ENCODE measurements at places on chromosomes 5 and 9.

GRCh38 chr5:168334280-168334679 lies 42.8 kb downstream of the WWC1 start:
- DNase-seq: no peak

- no peak for DNase-seq
Observed at GRCh38 chr5:141869040-141869439, 9.2 kb downstream of the PCDH1 start.

DNA sequence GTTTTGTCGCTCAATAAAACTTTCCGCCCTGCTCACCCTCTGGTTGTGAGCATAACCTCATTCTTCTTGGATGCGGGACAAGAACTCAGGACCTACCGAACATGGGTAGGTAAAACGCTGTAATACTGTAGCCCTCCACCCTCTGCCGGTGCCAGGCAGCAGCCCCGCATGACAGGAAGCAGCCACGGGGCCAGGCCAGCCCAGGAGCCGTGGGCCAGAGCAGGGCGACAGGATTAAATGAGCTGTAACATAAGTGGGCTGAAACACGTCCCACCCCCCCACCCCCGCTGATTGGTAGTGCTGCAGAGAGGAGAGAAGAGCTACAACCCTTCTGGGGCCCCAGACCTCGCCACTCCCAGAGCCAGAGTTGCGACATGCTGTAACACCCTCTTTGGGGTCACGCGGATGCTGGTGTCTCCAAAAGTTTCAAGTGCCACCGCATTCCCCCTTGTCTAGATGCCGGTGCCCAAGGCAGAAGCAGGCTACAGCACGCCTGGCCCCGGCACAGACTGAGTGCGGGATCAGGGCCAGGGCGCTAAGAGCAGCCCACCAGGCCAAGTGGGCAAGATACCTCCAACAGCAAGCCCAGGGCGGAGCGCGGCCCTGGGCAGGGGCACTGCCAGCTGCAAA lies 81.8 kb downstream of the FBXW11 start:
- DNase-seq: no peak

- DNase-seq: no peak
Observed at GRCh38 chr5:122790354-122791103, 15.6 kb downstream of the SNX2 start.

DNA sequence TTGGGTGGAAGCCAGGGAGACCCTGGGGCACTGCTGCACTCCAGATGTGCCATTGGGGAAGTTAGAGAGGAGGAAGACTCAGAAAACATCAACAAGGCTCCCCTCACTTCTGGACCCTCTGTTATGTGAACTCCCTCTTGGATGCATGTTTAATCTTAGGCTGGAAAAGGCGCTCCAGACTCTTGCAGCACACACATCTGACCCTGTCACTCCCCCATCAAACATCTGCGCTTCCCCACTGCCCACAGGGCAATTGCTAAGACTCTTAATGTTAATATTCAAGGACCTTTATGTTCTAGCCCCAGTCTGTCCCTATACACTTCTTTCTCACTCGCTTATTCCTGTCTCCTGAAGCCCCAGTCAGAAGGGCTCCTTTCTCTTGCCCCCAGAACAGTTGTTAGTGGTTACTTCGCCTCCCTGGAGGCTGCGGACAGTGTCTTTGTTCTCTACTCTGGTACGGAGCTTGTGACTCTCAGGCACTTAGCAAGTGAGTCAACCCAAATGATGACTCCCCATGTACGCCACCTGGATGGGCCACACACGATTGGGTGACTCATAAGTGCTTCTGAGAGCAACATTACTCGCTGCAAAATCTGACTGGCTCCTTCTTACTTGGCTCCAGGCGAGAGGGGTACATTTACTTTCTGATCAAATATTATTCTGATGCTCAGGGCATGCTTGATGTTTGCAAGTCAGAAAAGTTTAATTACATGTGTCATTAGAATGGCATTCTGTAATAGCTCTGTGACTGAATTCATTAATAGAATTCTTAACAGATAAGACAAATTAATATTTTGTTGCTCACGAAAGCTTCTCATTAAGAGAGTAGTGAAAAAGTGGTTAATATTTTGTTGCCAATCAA lies 193.6 kb downstream of the HSPA4 start:
- no peak for DNase-seq

DNA sequence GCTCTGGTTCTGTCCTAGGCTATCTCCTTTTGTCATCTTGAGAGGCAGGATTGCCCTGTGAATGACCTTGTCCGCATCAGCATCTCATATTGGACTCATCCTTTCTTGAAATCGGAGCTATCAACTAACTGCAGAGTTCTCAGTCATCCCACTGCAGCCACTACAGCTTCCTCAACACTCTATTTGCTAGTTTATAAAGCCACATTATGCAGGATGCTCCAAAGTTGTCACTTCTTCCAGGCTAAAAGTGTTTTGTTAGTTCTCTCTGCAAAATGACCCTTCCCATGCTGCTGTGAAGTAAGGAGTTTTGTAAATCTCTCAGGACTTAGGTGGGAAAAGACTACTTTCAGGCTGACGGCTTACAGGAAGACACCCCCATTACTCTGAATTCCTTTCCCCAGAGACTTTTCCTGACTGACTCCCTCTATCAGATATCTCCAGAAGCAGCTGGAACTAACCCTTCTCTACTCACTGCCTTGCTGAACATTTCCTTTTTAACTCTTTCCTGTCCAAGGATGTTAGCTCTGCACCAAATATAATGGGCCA lies 257.6 kb downstream of the NFIB start:
- no peak for DNase-seq

- DNase-seq: no peak
Observed at GRCh38 chr9:5499889-5500398, 10.4 kb upstream of the PDCD1LG2 start.

GRCh38 chr9:14358523-14358922 lies 44.6 kb upstream of the NFIB start:
- no peak for DNase-seq

DNA sequence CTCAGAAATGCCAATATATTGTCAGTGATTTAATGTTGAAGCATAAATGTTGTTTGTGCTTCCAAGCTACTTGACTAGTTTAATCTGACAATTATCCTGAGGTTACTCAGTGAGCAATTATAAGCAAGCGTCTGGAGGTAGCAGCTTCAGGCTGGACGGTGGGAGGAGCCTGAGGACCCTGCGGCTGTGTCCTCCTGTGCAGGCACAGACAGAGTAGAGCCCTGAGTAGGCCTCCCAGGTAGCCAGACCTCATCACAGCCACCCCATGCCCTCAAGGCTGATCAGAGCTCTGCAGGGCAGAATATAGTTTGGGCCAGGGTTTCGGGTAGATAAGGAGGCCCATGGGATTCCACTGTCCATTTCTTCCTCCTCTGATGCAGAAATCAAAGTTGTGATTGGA lies 153.6 kb downstream of the DRD1 start:
- no peak for DNase-seq

GRCh38 chr9:68708513-68708912 lies 3.5 kb downstream of the PIP5K1B start:
- no peak for DNase-seq

- DNase-seq: peak; percentile 67
Observed at GRCh38 chr5:140042643-140043507, at the start of gene NRG2. Gene NRG2, minus strand, starts transcription at chr5:140043299.

DNA sequence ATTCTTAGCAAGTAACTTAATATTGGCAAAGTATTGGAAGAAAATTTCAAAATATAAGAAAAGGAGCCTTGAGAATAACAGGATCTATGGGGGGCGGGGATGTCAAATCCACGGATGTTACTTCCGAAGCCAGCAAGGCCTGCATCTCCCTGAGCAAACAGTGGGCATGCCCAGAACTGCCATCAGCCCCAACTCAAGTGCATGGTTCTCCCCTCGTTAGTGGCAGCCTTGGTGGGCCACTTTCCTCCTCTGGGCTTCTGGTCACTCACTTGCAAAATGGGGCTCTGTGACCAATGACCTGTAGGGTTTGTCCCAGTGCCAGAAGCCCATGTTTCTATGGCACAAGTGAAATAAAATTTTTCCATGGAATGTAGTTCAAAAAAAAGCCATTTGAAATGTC lies 27.2 kb upstream of the MED10 start:
- no peak for DNase-seq

- DNase-seq: no peak
Observed at GRCh38 chr9:75903785-75904360, 13.4 kb downstream of the PCSK5 start.

- no peak for DNase-seq
Observed at GRCh38 chr5:123088031-123088805, 823 bp upstream of the PRDM6 start.

DNA sequence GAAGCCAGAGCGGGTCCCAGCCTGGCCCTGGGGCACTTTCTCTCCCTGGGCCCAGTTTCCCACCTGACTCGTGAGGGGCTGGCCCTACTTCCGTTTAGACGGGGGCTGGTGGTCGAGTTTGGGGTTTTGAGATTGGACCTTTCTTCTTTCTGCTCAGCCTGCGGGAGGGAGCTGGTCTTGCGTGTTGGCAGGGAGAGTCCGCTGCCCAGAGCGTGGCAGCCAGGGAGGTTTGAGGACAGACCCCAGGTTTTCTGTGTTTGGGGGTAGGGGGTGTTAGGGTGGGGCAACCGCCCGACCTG lies 6.0 kb upstream of the PITX1 start:
- DNase-seq: no peak

GRCh38 chr5:171606414-171607024 lies 179.1 kb upstream of the SMIM23 start:
- DNase-seq: no peak

DNA sequence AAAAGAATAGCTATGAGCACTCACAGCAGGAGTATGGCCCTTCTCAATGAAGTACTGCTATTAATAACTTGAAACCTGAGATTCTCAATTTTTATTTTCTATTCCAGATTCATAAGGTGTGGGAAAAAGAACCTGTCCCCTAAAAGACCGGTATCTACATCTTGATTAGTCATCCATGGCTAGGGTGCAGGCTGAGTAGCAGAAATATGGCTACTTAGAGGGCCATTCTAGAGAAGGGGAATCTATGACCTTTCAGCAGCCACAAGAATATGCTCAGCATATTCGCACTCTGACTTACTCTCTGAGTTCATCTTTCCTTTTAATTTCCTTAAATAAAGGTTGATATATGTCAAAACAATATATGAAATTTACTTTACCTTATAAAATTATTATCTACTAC lies 27.7 kb downstream of the WDR36 start:
- DNase-seq: no peak

GRCh38 chr9:85900504-85901201 lies 40.3 kb upstream of the NAA35 start:
- DNase-seq: no peak

DNA sequence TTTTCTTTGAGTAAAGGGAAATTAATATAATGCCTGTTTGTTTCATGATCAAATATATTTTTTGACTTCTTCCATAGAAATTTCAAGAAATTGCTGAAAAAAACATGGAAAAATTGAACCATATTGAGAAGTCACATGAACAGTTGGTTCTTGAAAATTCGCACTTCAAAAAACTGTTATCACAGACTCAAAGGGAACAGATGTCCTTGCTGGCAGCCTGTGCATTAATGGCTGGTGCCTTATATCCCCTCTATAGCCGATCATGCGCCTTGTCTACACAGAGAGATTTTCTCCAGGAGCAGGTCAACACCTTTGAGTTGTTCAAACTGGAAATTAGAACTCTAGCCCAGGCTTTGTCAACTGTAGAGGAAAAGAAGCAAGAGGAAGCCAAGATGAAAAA lies 191.4 kb downstream of the CCDC171 start:
- DNase-seq: no peak

DNA sequence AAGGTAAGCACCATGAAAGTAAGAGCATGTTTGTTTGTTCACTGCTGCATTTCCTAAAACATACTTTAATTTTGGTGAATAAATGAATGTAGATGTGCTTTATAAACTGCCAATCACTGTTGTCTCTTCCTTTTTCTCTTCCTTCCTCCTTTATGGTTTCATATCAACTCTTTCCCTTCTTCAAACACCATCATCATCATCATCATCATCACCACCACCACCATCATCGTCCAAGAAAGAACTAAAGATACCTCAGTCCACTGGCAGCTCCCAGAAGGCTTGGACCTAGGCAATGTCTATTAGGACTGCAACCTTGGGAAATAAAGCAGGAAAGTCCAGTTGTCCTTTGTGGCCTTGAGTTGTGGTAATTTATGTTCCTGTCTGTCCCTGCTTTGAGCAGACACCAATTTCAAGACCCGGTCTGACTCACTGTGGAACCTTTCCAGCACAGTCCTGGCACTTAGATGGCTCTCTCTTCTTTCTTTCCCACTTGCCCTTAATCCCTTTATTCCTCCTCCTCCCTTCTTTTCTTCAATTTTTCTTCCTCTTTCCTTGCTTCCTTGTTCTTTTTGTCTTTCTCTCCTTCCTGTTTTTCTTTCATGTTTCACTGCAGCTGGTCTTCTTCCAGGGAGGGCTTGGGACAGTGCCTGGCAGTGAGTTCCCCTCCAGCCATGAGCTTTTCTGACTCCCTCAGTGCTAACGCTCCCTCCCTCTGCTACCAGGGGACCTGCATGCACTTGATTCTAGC lies 99.3 kb downstream of the ANGPTL2 start:
- no peak for DNase-seq

DNA sequence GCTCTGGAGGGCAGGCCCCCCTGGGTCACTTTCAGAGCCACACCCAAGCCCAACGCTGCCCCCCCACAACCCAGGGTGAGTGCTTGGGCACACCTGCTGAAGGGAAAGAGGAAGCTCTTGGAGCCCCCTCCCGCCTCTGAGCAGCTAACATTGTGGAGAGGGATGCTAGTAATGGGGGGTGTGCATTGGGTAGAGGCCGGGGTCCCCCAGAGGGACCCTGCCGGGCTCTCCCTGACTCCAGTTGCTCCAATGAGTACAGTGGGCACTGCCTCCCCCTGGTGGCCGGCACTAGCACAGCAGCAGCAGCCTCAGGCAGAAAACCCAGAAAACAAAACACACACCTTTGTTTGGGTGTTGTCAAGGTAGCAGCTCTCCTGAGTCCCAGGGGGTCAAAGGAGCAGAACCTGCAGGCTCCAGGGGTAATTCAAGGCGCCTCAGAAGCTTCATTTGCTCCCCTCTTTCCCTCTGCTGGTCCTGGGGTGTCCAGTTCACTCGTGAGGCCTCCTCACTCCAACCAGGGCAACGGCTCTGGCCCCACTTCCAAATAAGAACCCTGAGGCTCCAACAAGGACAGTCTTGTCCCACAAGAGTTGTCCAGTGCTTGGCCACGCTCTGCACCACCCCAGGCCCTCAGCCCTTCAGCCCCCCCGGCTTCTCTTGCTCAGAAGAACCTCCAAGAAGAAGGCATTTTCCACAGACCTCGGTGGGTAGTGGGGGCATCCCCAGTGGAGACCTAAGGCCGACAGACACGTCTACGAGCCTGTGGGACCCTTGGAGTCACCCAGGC lies 16.1 kb downstream of the GBGT1 start:
- peak; percentile 88 for DNase-seq

- no peak for DNase-seq
Observed at GRCh38 chr9:2963307-2963706, 119.4 kb upstream of the PUM3 start.

- no peak for DNase-seq
Observed at GRCh38 chr9:3992222-3992621, 307.6 kb downstream of the GLIS3 start.

Data from mesothelial cell of epicardium (in vitro differentiated cells).